ENCODE measurements at places on chromosomes 5 and 9. TPM values are rescaled to one million over a fixed set of nuclear protein-coding genes. Genes with fewer than 3 reads are reported as not detected.

- DNase-seq = no peak
Measured at GRCh38 chr9:130537346-130538050, 41.9 kb upstream of the FUBP3 start.

GRCh38 chr9:77865385-77866047, 166.1 kb downstream of the GNAQ start:
- DNase-seq = no peak

GRCh38 chr5:94649874-94650273, 31.4 kb downstream of the SLF1 start:
- no peak for DNase-seq

DNA sequence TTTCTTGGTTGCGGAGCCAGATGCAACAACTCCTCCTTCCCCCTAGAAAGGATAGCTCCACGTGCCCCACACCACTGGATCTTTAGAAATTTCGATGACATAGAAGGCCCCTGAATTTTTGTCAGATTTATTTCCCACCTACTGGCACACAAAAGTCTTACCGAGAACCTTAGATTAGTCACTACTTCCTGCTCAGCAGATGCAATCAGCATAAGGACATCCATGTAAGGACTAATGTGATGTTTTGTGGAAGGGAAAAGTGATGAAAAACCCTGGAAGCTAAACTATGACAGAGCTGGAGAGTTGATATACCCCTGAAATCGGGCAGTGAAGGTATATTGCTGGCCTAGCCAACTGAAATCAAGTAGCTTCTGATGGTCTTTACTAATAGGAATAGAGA, 125.5 kb upstream of the NFIL3 start:
- no peak for DNase-seq

RORB gene
- polyA plus RNA-seq = 0.13 TPM

DNA sequence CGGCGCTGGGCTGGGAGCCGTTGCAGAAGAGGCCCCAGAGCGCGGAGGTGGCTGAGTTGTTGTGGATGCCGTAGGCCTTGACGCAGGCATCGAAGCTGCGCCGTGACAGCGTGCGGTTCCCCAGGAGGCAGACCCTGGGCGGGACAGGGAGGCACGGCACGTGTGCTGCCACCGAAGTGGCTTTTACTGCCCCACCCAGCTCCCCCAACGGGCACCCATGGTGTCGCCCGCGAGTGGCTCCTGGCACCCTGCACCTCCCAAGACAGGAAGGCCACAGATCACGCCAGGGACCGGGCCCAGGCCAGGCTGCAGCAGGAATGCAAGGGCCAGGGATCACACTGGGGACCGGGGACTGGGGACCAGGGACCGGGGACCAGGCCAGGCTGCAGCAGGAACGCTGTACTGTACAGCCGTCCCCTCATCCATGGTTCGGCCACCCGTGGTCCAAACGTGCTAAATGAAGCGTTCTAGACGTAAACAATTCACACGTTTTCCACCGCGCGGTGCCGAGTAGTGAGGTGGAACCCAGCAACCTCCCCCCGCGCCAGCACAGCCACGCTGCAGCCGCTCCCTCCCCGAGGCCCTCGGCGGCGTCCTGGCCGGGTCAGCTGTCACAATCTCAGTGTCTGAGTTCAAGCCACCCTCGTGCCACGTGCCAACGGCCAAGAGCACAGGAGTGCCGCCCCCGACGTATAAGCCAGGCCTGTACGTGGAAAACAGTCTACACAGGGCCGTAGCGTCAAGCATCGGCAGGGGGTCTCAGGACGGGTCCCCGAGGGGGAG, 27.8 kb downstream of the SLC12A7 start:
- DNase-seq = no peak

GRCh38 chr5:72182686-72183085, 75.4 kb downstream of the MAP1B start:
- no peak for DNase-seq

DNA sequence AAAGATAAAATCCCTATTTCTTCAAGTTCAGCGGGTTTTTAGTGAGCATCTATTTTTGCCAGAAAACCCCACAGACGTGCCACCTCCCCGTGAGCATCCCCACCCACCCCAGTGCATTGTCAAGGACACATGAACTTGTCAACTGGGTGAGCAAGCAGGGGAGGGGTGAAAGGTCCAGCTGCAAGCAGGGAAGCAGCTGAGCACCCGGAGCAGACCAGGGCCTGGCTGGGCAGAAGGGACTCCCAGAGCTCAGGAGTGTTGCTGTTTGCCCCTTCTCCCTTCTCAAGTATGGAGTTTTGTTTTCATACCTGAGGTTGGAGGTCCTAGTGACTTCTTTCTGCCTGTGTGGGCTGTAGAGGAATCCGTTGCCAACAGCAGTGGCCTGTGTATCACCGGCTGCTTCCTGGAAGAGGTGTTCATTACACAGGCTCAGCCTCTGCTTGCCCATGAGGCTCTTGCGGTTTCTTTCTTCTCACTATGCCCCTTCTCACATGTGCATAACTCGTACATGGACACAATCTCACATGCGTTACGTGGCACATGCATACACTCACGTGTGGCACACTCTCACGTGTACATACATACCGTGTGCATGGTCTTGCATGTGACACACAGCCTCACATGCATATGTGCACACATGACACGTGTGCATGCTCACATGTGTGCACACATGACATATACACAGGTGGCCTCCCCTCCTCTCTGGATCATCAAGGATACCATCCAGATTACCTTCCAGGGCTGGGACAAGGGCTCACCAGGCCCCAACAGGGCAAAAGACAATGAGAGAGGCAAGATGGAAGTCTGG, 126.7 kb downstream of the MVB12B start:
- DNase-seq = no peak

PDE6A gene
- 0.01 TPM for polyA plus RNA-seq

GRCh38 chr5:108382784-108383330, 959 bp upstream of the FBXL17 start:
- DNase-seq = no peak

Measured in urinary bladder (tissue), 4 donors.